ENCODE measurements at places on chromosomes 2 and 18.

DNA sequence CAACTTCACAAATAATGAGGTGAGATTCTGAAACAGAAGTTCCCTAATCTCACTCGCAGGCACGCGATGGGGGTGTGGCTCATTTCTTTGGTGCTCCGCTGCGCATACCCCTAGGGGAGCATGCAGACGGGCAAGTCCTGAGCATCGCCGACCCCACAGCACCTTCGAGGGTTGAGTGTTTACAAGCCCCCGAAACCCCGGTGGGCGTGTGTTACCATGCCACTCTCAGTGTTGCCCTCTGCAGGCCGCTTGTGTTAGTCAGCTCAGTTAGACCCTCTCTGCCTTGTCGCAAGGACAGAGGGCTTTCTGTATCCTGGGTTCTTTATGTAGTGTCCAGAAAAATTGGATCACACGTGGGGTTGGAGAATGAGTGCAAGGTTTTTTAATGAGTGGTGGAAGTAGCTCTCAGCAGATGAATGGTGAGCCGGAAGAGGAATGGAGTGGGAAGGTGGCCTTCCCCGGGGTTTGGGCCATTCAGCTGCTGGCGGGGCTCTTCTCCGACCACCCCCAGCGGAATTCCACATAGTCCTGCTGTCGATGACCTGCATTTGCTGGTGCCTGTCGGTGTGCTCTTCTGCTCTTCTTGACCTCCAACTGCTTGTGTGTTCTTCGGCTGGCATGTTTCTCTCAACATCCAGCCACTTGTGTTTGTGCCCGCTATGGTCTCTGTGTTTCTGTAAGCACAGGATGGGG lies 191.3 kb downstream of the RPRM start:
- no peak for DNase-seq

GRCh38 chr2:239762655-239763269 lies 262.4 kb downstream of the NDUFA10 start:
- no peak for DNase-seq

DNA sequence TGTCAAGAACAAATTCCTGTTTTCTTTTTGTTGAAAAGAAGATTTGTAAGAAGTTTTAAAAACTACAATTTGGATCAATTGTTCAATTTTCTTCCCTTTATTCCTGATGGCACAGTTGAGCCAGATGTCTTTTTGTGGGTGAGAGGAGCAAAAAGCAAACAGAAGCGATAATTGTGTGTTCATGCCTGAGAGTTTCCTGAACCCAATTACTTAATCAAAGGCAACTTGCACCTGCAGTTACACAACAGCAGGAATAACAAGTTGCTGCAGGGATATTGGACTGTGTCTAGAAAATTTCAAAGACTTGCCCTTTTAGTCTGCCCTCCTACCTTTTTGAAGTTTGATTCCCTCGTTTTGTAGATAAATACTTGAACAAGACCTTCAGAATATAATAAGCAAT lies 383.6 kb downstream of the DSEL start:
- no peak for DNase-seq

- no peak for DNase-seq
Observed at GRCh38 chr18:29259838-29260237, 1082.9 kb upstream of the CDH2 start.

GRCh38 chr2:120747281-120747680 lies 11.6 kb downstream of the GLI2 start:
- no peak for DNase-seq

All from activated T-cell treated with anti-CD3 and anti-CD28 coated beads for 1 hour (primary cell).